ENCODE measurements at places on chromosomes 3 and 15. TPM values are rescaled to one million over a fixed set of nuclear protein-coding genes. Genes with fewer than 3 reads are reported as not detected.
A peak's percentile ranks its signal among the peaks of the same experiment; 100 is the strongest.

GRCh38 chr3:152069871-152070270 lies 196.4 kb downstream of the SUCNR1 start:
- no peak for DNase-seq

- no peak for DNase-seq
These were observed 92.6 kb upstream of the ARRDC4 start for GRCh38 chr15:97867870-97868269.

GRCh38 chr3:56157693-56158362 lies 310.4 kb downstream of the ERC2 start:
- DNase-seq = no peak

CCR5 gene
- not detected for total RNA-seq

- DNase-seq = no peak
These were observed 8.5 kb upstream of the PLXND1 start for GRCh38 chr3:129614927-129615363.

DNA sequence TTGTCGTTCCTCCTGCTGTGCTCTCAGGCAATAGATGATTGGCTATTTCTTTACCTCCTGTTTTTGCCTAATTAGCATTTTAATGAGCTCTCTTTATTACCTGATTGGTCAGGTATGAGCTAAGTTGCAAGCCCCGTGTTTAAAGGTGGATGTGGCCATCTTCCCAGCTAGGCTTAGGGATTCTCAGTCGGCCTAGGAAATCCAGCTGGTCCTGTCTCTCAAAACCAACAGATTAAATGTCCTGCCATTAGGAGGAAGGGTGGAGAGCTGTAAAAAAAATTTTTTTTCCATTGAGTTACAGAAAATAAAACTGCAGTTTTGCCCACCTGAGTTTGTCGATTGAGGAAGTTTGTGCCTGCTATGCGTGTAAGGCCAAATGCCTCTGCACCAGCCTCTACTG lies 5.4 kb upstream of the ACSBG1 start:
- DNase-seq = no peak

CX3CR1 gene
- total RNA-seq = not detected

MKRN2OS gene
- not detected for total RNA-seq

- no peak for DNase-seq
These were observed 1.0 kb downstream of the RASSF1 start for GRCh38 chr3:50339485-50340146.

EPHB3 gene
- total RNA-seq = 2.9 TPM

- DNase-seq = no peak
These were observed 466.3 kb downstream of the ZIC1 start for GRCh38 chr3:147875498-147875897.

PPARG gene
- total RNA-seq = 1.3 TPM

DNA sequence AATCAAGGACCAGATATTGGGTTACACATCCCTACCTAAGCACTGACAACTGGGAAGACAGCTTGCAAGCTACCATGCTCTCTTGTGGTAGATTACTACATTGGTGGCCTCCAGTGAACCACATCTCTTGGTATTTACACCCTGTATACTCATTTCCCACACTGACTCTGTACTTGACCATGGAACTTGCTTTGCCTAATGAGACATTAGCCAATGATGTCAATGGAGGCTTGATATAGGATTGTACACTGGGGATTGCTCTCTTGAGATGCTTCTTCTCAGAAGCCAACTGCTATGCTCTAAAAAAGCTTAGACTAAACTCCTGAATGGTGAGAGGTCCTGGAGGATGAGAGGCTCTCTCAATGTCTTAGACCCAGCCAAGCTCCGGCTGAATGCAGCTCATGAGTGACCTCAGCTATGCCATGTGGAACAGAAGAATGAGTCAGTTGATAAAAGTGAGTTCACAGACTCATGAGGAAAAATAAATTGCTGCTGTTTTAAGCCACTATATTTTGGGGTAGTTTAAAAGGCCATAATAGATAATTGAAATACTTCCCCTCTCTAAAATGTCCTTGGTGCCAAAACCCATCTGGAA lies 61.5 kb upstream of the GALNT15 start:
- DNase-seq = peak; percentile 36

FAM81A gene
- total RNA-seq = 2.8 TPM

IQSEC1 gene
- total RNA-seq = 6.5 TPM

ST6GAL1 gene
- total RNA-seq = 0.11 TPM

DNA sequence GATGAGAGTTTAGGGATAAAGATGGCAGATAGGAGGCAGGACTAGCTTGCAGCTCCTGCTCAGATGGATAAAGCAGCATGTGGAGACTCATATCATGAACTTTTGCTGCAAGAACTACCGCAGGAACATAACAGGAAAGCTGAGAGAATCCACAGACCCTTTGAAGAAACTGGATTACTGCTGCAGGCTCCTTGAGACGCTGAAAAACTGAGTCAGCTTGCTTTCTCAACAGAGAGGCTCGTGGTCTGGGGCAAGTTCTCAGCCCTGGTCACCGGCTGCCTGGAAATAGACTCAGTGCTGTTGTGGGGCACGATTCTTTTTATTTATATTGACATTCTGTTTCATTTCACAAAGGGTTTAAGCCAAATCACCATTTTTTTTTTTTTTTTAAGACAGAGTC lies 28.8 kb upstream of the TRIM59 start:
- peak; percentile 53 for DNase-seq

DNA sequence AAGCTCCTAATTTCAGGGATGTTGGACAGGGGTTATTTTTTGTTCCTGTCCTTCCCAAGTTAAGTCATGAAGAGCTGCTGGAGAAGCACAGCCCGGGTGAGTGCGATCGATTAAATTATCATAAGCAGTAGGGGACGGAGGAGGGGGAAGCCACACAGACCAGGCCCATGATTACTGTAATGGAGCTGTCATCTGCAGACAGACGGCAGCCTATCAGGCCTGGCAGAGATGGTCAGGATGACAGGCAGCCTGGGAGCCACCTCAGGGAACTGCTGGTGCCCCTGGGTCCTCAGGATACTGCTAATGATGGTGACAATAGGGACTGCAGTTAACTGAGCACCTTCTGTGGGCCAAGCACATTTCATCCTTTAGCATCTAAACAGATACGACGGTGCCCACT lies 147.7 kb downstream of the RAB11A start:
- DNase-seq = no peak

ATP13A4 gene
- total RNA-seq = not detected

CLRN1 gene
- total RNA-seq = not detected

GRCh38 chr3:102488331-102488730 lies 53.5 kb downstream of the ZPLD1 start:
- DNase-seq = no peak

GOLIM4 gene
- total RNA-seq = 55.9 TPM

AGBL1 gene
- total RNA-seq = not detected

- peak; percentile 34 for DNase-seq
These were observed 36.9 kb upstream of the TRIM59 start for GRCh38 chr3:160486459-160486869.

- DNase-seq = no peak
These were observed 22.5 kb downstream of the TTC21A start for GRCh38 chr3:39130026-39130425.

DNA sequence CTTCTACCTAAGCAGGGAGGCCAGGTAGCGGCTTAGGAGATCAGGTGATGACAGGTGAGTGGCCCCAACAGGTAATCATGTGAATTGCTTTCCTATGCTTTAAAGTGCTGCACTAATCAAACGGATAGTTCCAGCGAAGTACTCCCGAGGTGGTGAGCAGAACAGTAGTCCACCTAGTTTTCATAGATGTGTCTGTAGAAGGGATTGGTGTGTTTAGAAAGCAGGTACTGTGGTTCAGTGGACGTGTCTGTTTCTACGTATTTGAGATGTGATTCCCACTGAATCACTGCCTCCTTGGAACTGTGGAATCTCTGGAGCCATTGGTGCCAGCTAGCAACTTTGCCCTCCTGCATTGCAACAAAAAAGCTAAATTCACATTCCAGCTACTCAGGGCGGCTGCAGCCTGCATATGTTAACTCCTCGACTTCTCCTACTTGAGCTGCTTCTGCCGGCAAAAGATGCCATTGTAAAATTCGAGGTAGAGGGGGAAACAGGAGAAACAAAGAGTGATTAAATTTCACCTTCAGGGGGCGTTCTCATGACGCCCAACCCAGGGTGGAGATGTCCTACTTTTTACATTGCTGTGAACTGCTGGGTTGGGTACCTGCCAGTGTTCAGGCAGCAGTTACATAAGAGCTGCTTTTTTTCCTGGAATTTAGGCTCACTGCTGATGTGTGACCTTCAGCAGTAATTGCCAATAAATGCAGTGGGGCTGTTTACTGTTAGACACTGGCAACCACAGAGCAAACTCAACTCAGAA lies 227.3 kb downstream of the ITPR1 start:
- peak; percentile 55 for DNase-seq

GRCh38 chr15:63888146-63888545 lies 54.4 kb upstream of the HERC1 start:
- no peak for DNase-seq

GTF2E1 gene
- total RNA-seq = 17.0 TPM

DNA sequence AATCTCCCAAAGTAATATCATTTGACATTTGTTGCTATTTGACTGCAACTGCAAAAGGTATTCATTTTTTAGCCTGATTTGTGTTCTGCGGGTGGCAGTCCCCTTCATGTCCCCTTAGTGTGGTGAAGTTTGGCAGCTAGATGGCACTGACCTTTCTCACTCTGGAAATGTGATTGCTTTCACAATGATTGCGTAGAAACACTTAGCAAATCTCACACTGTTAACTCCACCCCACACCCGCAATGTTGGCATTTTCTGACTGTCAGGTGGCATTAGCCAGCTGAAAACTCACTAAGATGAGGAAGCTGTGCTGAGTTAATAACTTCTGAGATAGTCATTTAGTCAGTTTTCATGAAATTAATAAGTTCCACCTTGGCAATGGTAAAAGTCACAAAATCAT lies 76.9 kb downstream of the TRIM69 start:
- no peak for DNase-seq

DNA sequence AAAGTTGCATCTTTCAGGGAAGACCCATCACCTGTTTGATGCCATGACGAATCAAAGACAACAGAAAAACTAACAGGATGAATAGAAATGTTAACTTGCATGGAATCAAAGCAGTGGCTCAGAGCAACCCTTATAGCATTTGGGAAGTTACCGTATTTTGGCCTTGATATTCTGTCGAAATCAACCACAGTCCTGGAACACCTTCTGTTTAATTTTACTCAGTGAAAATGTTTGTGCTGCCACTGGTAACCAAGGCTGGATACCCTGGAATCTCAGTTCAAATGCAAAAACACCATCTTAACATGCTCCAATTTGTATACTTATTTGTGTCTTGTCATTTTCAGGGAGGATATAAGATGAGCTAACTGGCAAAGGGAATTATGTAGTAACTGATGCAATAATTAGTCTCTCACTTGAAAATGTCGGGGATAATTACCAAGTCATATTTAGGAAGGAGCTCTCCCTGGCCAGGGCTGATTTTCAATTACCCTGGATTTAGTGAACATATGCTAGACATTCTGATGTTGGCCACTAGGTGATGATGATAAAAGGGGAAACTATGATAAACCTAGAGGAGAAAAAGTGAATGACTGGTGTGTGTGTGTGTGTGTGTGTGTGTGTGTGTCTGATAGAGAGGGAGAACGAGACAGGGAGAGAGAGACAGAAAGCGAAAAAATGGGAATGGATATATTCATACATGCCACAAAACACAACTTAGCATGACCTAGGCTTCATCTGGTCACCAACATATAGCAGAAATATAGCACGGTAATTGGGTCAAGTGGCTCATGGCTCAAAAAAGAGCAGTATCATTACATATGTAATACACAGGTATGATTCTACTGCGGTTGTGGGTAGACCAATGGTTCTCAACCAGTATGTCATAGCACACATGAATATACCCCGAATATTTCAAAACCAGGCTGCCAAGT lies 19.0 kb upstream of the PRICKLE2 start:
- peak; percentile 21 for DNase-seq

DNA sequence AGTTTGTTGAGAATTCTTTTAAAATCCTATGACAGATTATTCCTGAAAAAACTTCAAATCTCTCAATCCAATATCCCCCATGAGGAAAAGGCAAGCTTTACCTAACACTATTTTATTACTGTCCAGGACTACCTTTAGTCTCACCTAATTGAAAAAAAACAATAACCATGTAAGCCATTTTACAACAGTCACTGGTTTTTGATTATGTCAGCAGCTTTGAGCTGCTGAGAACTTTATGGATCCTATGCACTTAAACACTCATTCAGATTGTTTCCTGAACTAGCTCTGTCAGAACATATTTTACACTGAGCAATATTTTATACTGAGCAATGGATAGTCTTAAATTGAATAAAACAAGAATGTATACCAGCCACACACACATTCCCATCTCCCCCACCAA lies 79.9 kb downstream of the ZBBX start:
- no peak for DNase-seq

DNA sequence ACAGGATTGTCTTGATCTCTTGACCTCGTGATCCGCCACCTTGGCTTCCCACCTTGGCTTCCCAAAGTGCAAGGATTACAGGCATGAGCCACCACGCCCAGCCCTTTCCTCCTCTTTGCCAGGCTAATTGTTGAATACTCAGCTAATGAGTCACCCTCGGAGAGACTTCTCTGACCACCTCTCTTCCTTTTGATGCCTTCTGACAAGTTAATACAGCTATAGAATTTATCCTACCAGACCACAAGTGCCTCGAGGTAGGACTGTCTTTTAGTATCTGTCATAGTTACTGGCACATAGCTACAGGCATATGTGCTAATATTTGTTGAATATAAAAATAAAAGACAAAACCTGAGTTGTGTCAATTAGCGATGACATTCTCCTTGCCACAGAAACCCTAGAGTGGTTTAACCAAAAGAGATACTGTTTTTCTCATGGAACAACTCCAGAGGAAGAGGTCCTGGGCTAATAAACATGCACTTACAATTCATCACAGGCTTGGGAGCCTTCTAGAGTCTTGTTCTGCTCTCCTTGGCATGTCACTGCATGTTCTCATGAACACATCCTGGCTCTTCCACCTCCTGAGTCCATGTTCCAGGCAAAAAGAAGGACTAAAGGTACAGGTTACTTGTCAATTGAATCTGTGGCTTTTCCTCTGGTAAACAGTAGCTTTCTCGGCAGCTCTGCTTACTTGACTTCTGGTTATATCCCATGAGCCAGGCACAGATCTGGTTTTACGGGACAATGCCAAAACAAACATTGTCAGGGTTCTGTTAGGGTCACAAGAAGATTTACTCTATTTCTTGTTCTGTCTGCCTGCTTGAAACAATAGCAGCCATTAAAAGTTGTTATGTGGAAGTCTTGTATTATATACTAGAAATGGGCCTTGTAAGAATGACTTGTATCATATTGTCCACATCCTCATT lies 332.3 kb downstream of the THSD4 start:
- peak; percentile 74 for DNase-seq
